Posterior vena cava (tissue), 2 donors: ENCODE measurements at places on chromosomes 7 and 10. TPM values are rescaled to one million over a fixed set of nuclear protein-coding genes. Genes with fewer than 3 reads are reported as not detected.

- no peak for DNase-seq
Measured at GRCh38 chr7:22572292-22572691, 72.3 kb upstream of the STEAP1B start.

LRRC4 gene
- total RNA-seq: 7.3 TPM

DNA sequence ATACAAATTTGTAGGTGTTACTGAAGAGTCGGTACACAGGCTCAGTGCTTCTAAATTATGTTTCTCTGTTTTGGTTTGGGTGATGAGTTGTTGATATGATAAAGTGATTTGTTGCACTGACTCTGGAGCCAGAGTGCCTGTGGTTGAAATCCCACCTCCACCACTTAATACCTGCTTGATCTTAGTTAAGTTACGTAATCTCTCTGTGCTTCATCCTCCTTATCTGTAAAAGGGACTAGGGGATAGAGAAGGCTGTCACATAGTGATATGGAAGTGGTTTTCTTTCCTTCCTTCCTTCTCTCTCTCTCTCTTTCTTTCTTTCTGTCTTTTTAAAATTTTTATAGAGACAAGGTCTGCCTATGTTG is 664 bp upstream of the HPS6 start:
- DNase-seq: no peak

PNLIPRP2 gene
- not detected for total RNA-seq

- no peak for DNase-seq
Measured at GRCh38 chr10:131068760-131069159, 242.8 kb downstream of the TCERG1L start.

DNA sequence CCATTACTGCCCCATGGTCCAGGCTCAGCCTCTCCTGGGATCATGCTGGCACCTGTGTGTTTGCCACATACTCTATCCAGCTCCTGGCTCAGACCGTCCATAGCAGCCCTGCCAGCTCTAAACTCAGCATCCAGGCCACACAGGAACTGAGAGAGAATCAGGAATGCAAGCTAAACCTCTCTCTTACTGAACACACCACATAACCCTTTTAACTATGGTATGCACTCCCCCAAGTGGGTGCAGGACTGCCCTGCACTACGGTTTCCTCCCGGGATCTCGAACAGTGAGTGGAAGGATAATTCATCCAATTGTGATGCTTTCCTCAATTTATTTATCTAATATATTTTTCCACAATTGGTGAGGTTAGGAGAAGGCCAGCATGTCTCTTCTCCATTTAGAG is 17.1 kb upstream of the ZNF800 start:
- no peak for DNase-seq

TUBAL3 gene
- not detected for total RNA-seq

MLXIPL gene
- 3.3 TPM for total RNA-seq

DNA sequence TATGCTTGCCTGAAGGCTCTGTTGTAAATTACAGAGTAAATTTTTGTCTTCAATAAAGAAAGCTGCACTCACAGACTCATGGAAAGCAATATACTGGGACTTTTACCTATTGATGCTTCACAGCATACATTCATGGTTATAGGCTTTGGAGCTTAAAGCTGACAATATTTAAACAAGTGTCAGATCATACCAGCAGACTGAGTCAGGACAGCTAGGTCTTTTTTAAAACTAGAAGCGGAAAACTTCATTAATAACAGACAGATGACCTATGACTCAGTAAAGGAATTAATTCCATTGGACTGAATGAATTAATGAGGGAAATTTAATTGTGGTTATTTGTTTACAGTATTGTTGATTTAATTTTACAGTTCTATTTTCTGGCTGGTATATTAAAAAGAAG is 165.8 kb upstream of the DGKB start:
- no peak for DNase-seq

DNA sequence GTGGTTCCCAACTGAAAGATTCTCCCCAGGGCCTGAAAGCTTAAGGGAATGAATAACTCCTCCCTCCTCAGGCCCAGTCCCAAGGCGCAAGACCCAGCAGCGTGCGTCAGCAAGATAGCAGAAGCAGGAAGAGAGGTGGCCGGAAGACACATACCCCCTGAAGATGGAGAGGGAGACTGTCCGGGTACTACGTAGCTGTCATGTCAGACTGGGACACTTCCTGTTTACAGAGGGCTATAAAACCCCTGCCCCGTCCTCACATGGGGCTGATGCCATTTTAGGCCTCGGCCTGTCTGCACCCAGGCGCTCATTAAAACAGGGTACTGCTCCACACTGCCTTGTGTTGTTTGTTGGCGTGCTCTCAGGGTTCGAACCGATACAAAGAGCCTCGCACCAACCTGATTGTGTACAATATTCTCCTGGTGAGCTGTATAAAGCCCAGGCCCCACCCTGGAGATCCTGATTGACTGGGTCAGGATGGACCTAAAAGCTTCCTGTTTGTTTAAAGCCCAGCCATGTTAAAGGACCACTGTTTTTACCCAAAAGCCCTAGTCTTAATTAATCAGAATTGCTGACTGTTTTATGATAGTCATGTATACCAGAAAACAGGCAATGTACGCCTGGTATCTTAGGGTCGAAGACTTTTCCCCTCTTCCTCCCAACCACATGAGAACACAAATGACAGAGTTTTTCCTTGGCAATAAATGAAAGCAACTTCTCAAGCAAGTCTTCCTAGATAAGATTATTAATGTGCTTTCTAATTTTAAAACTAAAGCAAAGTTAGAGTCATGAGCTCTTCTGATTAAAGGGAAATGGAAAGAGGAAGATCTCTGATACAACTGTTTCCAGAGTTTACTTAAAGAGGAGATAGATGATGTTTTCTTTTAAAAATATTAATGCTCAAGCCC is 251.5 kb downstream of the DOCK4 start:
- DNase-seq: no peak

- no peak for DNase-seq
Measured at GRCh38 chr7:142959202-142959601, 3.0 kb downstream of the KEL start.

ASIC3 gene
- total RNA-seq: 1.4 TPM

DNA sequence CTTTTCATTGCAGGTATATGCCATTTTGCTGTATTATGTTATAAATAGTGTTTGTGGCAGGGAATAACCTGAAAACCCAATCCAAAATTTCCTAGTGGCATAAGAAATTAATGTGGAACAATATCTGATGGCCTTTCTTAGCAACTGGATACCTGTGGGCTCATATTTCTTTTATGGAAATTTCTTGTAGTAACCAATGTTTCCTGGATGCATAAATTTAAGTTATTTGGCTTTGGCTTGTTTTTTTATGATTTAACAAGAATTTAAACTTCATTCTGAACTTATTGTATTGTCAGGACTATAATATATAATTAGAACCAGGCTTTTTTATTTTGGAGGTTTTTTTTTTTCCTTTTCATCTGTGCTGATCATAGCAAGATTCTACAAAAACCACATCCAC is 30.1 kb downstream of the TBC1D12 start:
- no peak for DNase-seq

- no peak for DNase-seq
Measured at GRCh38 chr10:50467209-50467608, 156.5 kb downstream of the SGMS1 start.
